Melanocyte of skin (primary cell): ENCODE measurements at places on chromosomes 4 and X. TPM values are rescaled to one million over a fixed set of nuclear protein-coding genes. Genes with fewer than 3 reads are reported as not detected.

DACH2 gene
- under 0.01 TPM in 1 of 2 replicates, not detected in the other for total RNA-seq

AR gene
- 0.34 and 2.2 TPM in 2 replicates for total RNA-seq

PNMA6A gene
- 5.2 and 8.7 TPM in 2 replicates for total RNA-seq

EDNRA gene
- 2.1 and 2.2 TPM in 2 replicates for total RNA-seq

SPARCL1 gene
- total RNA-seq = under 0.01 and 4.0 TPM in 2 replicates

PCDH10 gene
- total RNA-seq = not detected in 2 replicates

RGN gene
- total RNA-seq = not detected in 2 replicates

DKK2 gene
- total RNA-seq = 1.8 and 2.8 TPM in 2 replicates

MAGEE2 gene
- not detected in 2 replicates for total RNA-seq

TEX13C gene
- not detected in 2 replicates for total RNA-seq

SYTL4 gene
- 5.0 and 6.0 TPM in 2 replicates for total RNA-seq

AKAP4 gene
- total RNA-seq = not detected in 2 replicates

IGFBP7 gene
- 336 and 636 TPM in 2 replicates for total RNA-seq

CCKAR gene
- not detected in 2 replicates for total RNA-seq

XAGE1B gene
- total RNA-seq = not detected in 2 replicates

FGFBP1 gene
- not detected in 2 replicates for total RNA-seq

PRKG2 gene
- under 0.01 and 1.00 TPM in 2 replicates for total RNA-seq

RADX gene
- 5.7 and 7.0 TPM in 2 replicates for total RNA-seq

HSFX4 gene
- total RNA-seq = not detected in 2 replicates

TMEM154 gene
- total RNA-seq = 1.0 and 1.5 TPM in 2 replicates

LUZP4 gene
- not detected in 2 replicates for total RNA-seq

LEF1 gene
- total RNA-seq = 99.6 and 151 TPM in 2 replicates

RXFP1 gene
- not detected in 2 replicates for total RNA-seq

F8A3 gene
- total RNA-seq = 0.77 and 1.7 TPM in 2 replicates

FGG gene
- not detected in 2 replicates for total RNA-seq

LINC00632 gene
- total RNA-seq = 5.1 and 6.5 TPM in 2 replicates

NAA11 gene
- not detected in 2 replicates for total RNA-seq

LRRC66 gene
- under 0.01 and 0.31 TPM in 2 replicates for total RNA-seq

WDR17 gene
- 3.1 and 4.7 TPM in 2 replicates for total RNA-seq

CCDC110 gene
- total RNA-seq = 1.3 and 2.8 TPM in 2 replicates

SPANXA1 gene
- not detected in 2 replicates for total RNA-seq

IKBKG gene
- 12.0 and 14.9 TPM in 2 replicates for total RNA-seq

SMIM31 gene
- 0.15 TPM in 1 of 2 replicates, not detected in the other for total RNA-seq

ARSJ gene
- total RNA-seq = 2.1 and 5.8 TPM in 2 replicates

CYP2U1 gene
- 35.8 and 66.9 TPM in 2 replicates for total RNA-seq

SPIN4 gene
- total RNA-seq = 5.3 and 5.4 TPM in 2 replicates

TTC29 gene
- total RNA-seq = not detected in 2 replicates

MCF2 gene
- 2.4 and 4.0 TPM in 2 replicates for total RNA-seq

CXCL11 gene
- total RNA-seq = 0.69 and 0.73 TPM in 2 replicates

GIMD1 gene
- not detected in 2 replicates for total RNA-seq

BMPR1B gene
- 6.5 and 6.9 TPM in 2 replicates for total RNA-seq

SYN1 gene
- under 0.01 TPM in 1 of 2 replicates, not detected in the other for total RNA-seq

DSPP gene
- total RNA-seq = not detected in 2 replicates

STATH gene
- total RNA-seq = not detected in 2 replicates
